Caki2 (cell line): ENCODE measurements at places on chromosomes 12 and 14.

DNA sequence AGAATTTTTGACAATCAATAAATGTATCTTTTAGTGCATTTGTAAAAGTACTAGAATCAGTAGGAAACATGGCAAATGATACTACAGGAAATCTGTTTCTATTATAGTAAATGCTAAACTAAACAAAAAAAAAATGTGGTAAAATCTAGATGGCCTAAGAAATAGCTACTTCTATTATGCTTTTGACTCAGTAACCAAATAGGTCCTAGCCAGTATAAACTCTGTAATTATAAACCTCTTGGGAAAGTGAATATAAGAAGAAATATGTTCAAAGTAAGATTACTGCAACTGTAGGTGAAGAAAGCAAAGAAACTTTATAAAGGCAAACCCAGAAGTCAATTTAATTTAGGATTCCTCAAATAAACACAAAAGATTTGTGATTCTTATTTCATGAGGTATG lies 581.2 kb downstream of the LRFN5 start:
- no peak for DNase-seq

DNA sequence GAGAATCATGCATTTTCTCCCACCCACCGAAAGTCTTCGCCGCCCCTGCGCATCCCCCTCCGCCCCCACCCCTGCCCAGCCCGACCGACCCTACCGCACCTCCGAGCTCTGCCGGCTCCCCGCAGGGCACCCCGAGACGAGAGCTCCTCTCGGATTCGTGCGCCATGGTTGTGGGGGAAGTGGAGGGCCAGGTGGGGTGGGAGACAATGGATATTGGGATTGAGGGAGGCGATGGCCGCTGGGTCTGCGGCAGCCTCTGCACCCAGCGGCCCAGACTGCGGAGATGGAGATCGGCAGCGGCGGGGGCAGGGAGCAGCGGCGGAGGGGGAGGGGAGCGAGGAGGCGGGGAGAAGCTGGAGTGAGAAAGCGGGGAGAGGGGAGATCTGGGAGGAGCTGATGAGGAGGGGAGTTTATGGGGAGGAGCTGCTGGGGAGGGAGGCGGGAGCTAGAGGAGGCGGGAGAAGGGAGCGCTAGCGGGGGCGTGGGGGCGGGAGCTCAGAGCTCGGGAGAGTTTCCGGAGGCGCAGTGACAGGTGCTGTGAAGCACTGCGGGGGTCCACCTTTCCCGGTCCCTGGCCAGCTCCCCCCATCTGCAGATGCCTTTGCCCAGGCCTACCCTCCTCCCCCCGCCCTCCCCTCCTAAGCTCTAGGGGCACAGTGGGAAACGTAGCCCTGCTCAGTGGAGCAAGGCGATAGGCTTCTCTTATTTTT lies at the start of gene SALL2:
Gene SALL2, minus strand, starts transcription at position 385 of the 710 bp plus-strand sequence. Its CDS starts 219 bp downstream, at position 166.
- DNase-seq, result no peak

GRCh38 chr12:90922145-90922627 lies 32.8 kb downstream of the CCER1 start:
- no peak for DNase-seq

DNA sequence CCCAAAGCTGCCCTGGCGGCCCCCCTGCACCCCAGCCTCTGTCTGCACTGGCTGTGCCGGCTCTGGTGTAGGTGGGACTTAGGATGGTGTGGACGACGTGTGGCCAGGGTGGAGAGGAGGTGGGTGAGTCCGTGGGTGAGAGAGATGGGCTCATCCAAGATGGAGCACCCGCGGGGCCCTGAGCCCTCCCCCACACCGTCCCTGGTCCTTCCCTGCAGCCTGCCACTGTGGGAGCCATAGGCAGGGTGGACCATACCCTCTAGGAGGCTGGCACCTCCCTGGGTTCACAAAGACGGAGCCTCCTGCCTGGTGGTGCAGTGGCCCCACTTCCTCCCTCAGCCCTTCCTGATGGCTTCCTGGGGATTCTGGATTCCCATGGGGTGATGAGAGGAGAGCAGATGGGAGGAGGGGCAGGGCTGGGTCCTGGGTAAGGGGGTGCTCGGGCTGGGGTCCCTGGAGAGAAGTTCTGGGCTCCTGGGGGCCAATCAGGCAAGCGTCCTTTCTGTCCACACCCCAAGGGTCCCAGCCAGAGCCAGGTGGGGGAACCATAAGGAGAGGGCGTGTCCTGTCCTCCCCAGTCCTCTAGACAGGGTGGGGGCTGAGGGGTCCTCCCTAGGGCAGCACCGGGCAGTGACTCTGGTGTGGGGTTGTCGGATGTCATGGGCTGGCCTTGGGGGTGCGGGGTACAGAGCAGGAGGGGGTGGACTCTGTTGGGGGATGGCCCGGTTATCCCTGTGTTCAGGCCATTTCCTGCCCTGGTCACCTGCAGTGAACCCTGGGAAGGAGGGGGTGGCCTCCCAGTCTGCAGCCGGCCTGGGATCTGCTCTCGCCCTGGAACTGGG lies 384.8 kb downstream of the TMEM121 start:
- no peak for DNase-seq

- DNase-seq, result peak; percentile 24
Measured at GRCh38 chr14:55097881-55098560, 31.0 kb upstream of the LGALS3 start.

DNA sequence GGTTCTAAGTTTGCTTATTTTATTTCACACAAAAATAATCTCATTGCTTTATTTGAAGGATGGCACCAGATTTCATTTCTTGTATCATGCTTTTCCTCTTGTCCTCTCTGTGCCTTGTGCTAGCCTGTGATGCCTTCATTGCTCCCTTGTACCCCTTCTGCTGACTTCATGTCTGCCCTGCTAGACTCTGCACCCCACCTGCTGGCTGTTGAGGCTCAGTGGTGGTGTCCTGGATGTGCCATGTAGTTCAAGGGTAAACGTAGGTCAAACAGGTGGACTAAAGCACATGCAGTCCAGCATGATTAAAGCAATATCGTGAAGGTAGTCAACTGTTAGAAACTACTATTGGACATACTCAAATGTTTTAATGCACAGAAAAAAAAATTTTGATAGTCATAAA lies 21.6 kb downstream of the MRPS35 start:
- no peak for DNase-seq

DNA sequence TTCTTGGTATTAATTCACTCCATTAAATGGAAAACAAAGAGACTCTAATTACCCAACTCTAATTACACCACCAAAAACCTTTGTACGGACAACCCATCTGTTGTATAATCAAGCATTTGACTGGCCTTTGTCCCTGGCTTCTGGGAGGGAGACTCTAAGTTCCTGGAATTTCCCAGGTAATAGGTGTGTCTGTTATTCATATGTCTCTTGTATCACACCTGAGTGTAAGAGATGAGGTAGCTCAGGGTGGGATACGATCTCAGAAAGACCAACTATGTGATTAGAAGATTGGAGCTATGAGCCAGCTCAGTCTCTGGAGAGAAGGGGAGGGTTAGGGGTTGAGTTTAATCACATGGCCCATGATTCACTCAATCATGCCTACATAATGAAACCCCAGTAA lies 94.7 kb upstream of the PLXNC1 start:
- DNase-seq, result no peak

GRCh38 chr12:85765453-85765869 lies 70.7 kb downstream of the RASSF9 start:
- DNase-seq, result no peak

DNA sequence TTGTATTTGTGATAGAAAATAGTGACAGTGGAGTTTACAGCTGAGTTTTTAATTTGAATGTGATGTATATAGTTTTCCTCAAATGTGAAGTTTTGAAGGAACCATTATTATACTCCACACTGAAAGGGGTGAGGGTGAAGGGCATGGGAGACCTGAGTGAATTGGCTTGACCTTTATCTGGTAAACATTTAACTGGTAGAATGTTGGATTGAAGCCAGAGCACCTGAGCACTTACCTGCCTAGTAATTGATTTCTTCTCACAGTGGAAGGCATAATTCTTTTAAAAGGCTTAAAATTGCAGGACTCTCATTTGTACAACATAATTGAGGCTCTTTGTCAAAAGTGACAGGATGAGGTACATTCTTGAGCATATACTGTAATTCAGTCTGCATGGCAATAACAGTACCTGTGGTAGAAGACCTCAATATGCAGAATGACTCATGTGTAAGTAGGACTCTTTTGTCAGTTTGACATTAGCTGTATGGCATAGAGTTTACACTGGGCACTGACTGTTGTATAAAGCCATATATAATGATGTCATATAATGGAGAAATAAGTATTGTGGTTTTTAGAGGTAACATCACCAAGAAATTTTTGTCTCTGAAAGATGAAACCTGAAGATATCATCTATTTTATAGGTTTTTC lies 309.6 kb downstream of the TMTC2 start:
- no peak for DNase-seq

DNA sequence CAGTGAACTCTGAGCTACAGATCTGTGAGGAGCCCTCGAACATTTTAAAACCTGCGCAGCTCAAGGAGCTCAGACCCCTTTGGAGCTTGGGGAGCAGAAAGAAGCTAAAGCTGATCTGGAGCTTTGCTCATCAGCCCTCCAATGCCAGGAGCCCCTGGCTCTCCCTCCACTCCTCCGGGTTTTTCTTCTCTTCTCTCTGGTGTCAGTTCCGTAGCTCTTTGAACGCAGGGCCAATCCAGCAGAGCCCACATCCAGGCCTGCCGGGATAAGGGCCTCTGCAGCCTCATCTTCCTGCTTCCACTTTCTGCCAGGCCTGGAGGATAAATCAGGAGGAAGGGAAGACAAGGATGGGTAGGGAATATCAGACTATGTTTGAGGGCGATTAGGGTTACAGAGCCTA lies 6.0 kb downstream of the HOXC4 start:
- no peak for DNase-seq

DNA sequence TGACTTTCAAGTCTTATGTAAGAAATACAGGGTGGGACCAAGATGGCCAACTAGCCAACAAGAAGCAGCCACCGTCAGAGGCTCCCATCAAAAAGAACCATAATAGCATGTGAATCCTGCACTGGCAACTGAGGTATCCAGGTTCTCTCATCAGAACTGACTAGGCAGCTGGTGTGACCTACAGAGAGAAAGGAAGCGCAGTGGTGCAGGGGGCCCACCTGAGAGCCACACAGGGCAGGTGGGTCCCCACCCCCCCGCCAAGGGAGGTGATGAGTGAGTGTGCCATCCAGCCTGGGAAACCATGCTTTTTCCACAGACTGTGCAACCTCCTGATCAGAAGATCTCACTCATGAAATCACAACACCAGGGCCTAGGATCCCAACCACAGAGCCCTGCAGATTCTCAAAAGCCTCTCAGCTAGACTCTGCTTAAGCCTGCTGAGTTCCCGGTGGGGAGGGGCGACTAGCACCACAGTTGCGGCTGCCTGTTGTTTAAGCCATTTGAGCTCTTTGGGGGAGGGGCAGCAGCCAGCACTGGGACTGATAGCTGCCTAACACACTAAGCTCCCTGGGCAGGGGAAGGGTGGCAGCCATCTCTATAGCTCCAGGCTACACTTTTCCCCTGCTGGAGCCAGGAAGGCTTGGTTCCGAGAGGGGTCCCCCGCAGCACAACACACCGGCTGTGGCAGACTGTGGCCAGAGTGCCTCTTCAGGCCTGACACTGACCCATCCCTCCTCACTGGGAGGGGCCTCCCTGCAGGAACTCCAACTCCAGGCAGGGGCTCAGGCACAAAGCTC lies 75.3 kb downstream of the GARIN6 start:
- no peak for DNase-seq

DNA sequence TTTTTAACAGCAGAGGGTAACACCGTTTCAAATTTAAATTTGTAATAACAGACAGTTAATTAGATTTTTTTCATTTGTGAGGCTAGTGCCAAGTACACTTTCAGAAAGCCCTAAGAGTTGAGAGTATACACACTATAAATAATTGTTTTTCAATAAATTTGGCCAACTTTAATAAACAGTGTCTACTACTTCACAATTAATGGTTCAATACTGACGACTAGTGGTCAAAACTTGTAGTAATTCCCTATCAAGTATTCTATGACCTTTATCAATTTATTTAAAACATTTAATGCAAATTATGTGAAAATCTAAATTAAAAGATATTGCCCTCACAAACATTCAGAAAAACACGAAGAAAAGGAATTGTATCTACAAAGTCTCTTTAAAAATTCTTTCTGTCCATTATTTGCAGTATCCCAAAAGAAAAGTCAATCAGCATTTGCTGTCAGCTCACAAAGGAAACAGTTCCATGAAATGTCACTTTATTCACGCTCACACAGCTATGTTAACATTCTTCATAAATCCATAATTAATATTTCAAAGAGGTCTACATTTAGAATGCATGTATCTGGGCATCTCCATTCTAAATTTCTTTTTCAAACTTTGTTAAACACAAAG lies 91.2 kb downstream of the CEP128 start:
- DNase-seq, result peak; percentile 8

DNA sequence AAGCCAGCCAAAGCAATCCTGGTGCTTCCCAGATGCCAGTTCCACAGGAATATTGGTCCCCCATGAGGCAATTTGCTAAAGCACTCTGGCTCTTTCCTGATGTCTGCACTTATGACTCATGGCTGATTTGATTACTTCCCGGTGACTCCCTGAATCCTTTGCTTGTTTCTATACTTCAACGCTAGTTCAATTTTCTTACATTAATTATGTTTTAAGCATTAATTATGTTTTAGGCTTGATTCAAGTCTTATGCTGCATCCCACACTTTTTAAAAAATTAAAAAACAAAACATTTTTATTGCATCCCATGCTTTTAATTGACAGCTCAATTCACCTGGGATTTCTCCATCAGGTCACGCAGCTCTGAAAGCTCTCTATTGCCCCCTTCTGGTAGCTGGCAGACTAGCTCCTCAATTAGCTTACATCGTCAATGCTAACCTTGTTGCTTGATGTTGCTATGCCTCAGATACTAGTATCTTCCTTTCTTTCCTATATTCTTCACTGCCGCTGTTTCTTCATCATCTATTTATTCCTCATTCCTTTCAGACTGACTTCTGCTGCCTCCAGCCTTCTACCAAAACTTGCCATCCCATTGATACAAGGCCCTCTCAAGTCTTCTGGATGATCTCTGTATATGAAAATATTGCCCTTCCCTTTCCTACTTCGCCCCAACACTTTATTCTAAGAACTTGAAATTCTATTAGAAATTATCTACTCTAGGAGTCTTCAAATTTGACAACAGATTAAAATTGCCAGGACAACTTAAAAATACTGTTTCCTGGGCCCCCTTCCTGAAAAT lies 32.0 kb downstream of the TSHR start:
- DNase-seq, result peak; percentile 57

GRCh38 chr12:1634590-1635191 lies 5.7 kb downstream of the WNT5B start:
- DNase-seq, result peak; percentile 58

DNA sequence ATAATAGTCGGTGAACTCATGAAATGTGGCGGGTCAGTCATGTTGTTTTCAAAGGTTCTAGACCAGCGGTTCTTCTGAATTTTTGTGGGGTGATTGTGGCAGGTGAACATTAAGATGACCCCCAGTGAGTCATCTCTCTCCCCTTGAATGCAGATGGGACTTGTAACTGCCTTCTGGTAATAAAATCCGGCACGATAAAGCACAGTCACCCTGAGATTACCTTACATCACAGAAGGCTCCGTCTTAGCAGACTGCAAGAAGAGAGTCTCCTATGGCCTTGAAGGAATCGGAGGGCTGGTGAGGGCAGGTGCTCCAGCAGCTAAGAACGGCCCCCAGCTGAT lies 189.6 kb downstream of the FOXN3 start:
- no peak for DNase-seq

GRCh38 chr12:116241157-116241759 lies 36.2 kb downstream of the MED13L start:
- no peak for DNase-seq
